Sigmoid colon (tissue), 7 donors: ENCODE measurements at places on chromosomes 6 and 20.
A peak's percentile ranks its signal among the peaks of the same experiment; 100 is the strongest.

DNA sequence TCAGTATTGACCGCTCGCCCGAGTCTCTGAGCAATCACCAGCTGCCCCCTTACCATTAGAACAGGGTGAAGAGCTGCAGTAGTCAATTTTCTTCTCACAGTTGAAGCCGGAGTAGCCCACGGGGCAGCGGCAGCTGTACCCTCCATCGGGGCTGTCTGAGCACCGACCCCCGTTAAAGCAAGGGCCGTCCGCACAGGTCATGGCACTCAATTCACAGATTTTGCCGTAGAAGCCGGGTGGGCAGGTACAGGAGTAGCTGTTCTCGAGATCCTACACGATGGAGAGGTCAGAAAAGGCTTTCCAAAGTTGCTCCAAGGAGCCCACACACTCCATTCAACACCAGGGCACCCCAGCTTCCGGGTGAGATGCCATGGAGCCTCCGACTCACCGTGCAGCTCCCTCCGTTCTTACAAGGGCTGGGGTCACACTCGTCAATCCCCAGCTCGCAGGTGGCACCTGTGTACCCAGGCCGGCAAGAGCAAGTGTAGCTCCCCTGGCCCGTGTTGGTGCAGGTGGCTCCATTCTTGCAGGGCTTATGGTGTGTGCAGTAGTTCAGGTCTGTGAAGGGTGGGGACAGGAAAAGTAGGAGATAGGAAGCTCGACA, 5.9 kb downstream of the DLL1 start:
- peak; percentile 51 for DNase-seq

- no peak for DNase-seq
These were observed 568.2 kb downstream of the HDGFL1 start for GRCh38 chr6:23137611-23138010.

GRCh38 chr6:34484899-34485298, 19.0 kb downstream of the PACSIN1 start:
- DNase-seq, result no peak

GRCh38 chr6:6557504-6557839, 31.0 kb upstream of the LY86 start:
- DNase-seq, result no peak

DNA sequence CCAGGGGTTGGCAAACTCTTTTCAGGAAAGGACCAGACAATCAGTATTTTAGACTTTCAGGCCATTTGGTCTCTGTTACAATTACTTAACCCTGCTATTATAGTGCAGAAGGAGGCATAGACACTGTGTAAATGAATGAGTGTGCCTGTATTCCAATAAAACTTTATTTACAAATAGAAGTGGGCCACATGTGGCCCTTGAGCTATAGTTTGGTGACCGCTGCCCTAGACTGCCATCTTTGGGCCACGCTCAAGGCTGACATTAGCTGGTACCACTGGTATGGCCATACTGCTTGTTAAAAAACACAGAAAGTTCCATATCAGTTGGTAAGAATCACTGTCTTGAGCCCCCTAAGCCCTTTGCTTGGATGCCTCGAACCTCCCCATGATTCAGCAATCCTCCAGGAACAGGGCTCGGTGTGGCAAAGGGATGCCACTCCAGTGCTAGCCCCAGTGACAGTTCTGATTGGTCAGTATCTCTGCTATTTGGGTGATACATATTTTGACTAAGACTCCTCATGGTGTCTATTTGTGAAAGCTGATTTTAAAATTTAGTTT, 23.3 kb upstream of the SNRNP48 start:
- no peak for DNase-seq

DNA sequence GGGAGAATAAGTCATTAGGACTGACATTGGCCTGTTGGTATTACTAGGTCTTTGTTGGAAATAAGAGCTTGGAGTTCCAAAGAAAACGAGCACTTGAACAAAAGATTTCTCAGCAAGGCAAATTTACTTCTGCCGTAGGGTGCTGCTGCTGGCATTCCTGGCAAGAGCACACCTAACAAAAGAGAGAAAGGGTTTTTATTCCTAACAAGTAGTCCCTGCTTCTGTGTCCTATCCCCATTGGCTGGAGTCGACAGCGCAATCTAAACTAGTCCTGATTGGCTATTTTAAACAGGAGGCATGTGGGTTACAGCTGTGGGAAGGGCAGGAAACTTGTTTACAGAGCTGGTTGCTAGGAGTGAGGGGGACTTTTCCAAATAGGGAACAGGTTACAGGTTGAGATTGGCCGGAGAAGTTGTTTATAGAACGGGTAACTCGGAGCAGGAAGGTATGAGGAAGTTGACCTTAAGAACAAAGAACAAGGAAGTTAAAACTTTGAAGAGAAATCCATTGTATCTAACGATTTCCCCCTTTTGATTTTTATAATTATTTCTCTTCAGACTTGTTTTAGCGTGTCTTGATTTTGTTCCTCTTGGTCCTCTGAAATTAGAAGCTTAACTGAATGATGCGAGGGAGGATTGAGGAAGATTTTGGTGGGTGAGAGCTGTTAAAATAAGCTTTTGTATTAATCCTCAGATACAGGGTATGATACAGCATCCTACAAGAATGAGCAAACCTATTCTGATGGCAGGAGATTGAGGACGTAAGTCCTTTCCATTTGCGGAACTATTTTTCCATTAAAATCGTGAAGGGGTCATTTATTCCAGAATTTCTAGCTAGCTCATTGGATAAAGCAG, 3.4 kb upstream of the ZNFX1 start:
- DNase-seq, result no peak

DNA sequence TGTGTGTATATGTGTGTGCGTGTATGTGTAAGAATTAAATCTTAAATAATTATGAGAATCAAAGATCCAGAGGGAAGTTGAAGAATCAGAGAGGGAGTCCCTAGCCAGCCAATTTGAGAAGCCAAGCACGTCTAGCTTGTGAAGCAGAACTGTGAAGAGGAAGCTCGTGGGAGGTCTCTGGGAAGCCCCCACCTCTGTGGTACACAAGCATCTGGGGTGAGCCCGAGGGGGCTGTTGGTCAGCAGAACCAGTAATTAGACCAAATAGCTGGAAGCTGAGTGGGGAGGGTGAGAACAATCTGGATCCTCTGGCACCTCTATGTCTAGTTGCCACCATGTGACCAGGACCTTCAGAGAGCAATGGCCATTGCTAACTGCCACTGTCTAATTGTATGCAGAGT, 310.0 kb upstream of the PRND start:
- DNase-seq, result no peak

GRCh38 chr20:23143098-23143497, 57.0 kb upstream of the CD93 start:
- peak; percentile 76 for DNase-seq

GRCh38 chr6:64987066-64987465, 720.0 kb downstream of the EYS start:
- DNase-seq, result no peak

DNA sequence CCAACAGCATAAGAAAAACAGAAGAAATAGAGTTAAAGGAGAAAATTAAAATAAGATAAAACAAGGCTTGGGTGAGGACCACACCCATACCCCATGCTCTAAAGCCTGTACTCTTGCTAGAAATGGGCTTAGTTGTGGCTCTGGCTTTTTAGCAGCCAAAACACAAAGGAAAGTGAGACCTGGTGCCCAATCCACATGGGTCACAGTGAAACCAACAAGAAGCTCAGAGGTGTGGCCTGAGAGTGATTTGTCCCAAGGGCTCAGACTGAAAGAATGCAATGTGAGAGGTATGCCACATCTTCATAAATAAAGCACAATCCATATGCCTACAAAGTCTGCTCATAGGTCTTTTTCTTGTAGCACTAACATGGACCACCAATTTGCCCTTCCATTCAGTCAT, 21.1 kb downstream of the HM13 start:
- DNase-seq, result no peak

DNA sequence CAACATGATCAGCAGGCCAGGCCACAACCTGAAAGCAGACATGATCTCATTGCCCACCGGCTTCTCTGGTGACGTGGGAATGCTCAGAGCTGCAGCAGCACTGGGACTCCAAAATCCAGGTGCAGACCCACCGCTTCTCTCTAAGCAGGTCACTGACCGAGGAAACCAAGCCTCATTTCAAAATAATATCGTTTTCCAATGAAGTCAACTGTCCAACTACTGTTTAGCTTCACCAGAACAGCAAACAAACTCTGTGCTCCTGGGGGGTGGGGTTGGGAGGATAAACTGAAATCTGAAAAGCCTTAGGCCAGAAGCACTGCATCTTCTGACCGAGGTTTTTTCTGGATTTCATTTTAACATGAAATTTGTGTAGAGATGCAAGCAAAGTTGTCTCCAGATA, at the start of gene GPLD1:
TSS of gene GPLD1 (minus strand) at position 109 of the 400 bp plus-strand sequence. CDS start at position 42, 67 bp downstream.
- DNase-seq, result no peak

- DNase-seq, result no peak
These were observed 45.8 kb upstream of the DST start for GRCh38 chr6:56688521-56688920.

- no peak for DNase-seq
These were observed 111.9 kb downstream of the FOXO3 start for GRCh38 chr6:108672641-108673040.

- peak; percentile 46 for DNase-seq
These were observed 36.5 kb upstream of the CST7 start for GRCh38 chr20:24912397-24913075.

DNA sequence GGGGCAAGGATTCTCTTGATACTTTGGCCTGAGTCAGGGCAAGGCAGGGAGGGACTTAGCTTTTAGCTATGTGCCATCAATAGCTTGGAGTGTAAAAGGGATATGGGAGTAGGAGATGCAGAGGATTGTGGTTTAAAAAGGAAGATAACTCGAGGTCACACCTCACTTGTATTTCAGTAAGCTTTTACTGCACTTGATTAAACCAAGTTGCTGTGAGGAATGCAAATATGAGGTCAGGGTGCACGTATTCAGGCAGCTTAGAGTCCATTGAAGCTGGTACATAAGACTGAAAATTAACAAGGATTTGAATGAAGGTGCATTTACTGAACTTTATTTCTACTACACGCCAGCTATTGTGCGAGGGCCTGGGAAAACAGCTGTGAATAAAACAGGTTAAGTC, 32.1 kb downstream of the DSTN start:
- DNase-seq, result no peak

DNA sequence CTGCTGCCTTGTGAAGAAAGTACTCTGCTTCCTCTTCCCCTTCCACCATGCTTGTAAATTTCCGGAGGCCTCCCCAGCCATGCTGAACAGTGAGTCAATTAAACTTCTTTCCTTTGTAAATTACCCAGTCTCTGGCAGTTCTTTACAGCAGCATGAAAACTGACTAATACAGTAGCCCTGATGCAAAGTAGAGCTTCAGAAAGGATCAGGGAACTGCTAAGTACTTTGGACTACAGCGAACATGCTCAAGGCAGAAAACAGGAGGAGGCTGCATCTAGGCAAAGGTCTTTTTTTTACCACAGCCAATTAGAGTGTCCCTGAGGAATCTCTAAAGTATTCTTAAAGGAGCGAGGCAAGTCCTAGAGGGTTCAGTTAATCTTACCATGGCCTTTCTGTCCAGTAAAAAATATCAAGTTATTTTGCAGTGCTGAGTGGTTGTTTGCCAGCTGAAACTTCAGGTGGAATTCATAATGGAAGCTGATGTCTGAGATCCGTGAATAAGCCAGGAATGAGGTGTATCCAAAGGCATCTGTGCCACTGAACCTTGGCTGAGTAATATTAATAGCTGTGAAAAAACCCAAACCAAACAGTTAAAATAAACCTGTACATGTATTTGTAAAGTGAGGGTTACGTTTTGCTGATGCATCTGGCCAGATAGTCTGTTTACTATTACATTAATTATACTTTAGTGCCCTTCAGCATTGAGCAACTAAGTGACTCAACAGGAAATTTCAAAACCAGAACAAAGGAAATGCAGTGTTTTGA, 170.4 kb downstream of the PHF3 start:
- no peak for DNase-seq

GRCh38 chr20:59351157-59352040, 51.0 kb downstream of the EDN3 start:
- no peak for DNase-seq

- DNase-seq, result no peak
These were observed 149.7 kb downstream of the MRPL14 start for GRCh38 chr6:43977404-43978111.

DNA sequence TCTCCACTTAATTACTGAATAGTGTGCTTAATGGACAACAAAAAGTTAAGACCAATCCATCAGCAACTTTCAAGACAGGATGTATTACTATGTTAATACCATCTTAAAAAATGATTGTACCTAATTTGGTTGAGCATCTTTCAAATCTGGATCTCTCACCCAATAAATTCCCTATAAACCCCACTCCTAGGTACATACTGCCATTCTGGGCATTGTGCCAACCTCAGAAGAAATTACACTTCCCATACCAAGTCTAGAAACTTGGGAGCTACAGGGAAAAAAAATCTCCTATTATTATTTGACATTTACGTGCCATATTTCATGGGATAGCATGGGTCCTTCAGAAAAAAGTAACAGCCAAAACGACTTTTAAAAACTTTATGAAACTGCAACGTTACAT, 5.1 kb downstream of the SYNCRIP start:
- no peak for DNase-seq

- peak; percentile 91 for DNase-seq
These were observed 93.8 kb upstream of the MAP7 start for GRCh38 chr6:136643850-136644596.

DNA sequence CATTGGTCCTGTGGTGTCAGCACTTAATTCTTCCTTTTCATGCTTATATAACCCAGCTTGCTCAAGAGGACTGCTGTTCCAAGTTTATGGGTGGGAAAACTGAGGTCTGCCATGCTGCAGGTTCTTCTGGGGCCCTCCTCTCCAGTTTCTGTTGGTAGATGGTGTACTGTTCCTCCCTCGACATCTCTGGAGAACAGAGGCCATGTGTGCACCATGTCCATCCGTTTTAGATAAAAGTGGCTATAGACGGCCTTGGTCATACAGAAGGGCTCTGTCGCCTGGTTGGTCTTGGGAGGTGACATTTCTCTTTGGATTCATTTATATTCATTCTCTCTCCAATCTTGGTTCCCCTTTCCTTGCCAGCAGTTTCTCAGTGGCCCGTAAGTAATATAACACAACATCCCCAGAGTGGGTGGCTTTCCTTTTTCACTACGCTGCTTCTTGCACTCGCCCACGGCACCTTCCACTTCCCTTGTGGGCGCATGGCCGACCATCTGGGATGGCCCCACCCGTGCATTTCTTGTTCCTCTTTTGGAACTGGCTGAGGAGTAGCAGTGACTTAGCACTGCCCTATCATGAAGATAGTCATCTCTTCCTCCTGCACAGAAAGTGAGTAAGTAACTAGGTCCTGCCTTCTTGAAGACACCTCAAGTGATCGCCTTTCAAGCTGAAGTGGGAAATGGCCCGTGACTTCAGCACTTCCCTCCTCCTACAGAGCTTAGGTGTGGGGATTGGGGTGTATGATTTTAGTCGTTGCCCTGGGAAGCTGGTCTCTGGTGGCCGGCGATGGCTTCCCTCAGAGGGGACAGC, 94.2 kb downstream of the RREB1 start:
- no peak for DNase-seq

- DNase-seq, result peak; percentile 50
These were observed 192.3 kb downstream of the DLL1 start for GRCh38 chr6:170098428-170099170.

- no peak for DNase-seq
These were observed 18.8 kb downstream of the AK9 start for GRCh38 chr6:109672175-109672574.

- DNase-seq, result no peak
These were observed 16.8 kb downstream of the RPL7L1 start for GRCh38 chr6:42896178-42896719.
